ENCODE measurements at places on chromosomes 6 and 20. TPM values are rescaled to one million over a fixed set of nuclear protein-coding genes. Genes with fewer than 3 reads are reported as not detected.

Gene ARMH2
- 3.1 TPM for total RNA-seq

Gene CALHM4
- total RNA-seq = not detected

DNA sequence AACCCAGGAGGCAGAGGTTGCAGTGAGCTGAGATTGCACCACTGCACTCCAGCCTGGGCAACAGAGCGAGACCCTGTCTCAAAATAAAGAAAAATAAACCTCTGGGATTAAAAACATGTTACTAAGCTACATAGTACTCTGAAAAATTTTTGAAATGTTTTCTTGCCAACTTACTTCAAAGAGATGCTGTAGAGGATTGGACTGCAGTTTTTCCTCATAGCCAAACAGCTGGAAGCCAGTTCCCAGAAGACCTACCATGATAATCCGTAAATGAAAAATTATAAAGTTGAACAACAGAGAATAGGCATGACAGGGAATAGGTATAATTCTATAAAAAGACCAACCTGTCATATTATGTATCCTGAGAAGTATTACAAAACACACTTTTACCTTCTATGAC, 48.0 kb downstream of the RARS2 start:
- H3K27ac ChIP-seq = no peak overlapping the region
- peaks cover 10% of the 10 kb centered on the region for H3K36me3 ChIP-seq
- no peak for DNase-seq
- no peaks in the 10 kb centered on the region for H3K27me3 ChIP-seq

DNA sequence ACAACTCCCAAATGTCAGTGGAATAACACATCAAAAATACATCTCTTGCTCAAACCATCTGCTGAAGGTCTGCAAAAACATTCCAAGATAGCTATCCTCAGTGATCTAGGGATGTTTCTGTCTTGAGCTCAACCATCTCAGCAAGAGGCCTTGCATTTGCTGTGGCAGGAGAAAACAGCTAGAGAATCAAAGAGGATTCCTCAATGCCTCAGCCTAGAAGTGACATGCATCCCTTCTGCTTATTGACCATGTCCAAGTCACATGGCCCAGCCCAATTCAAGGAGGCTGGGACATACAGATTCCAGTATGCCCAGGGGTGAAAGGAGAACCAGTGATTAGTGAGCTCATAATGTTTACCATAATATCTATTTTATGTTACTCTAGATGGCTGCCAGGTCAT, 269.5 kb downstream of the PLCB1 start:
- no peaks in the 10 kb centered on the region for H3K27me3 ChIP-seq
- no peak for DNase-seq
- peaks cover 4% of the 10 kb centered on the region for H3K4me1 ChIP-seq
- H3K4me3 ChIP-seq = no peak overlapping the region
- H3K27ac ChIP-seq = no peak overlapping the region
- H3K36me3 ChIP-seq = no peaks in the 10 kb centered on the region

- no peak overlapping the region for H3K4me3 ChIP-seq
- no peaks in the 10 kb centered on the region for H3K27me3 ChIP-seq
- H3K4me1 ChIP-seq = no peaks in the 10 kb centered on the region
- no peak for DNase-seq
Measured at GRCh38 chr20:7893014-7893730, 47.1 kb downstream of the HAO1 start.
